ENCODE measurements at places on chromosomes 1 and 21. TPM values are rescaled to one million over a fixed set of nuclear protein-coding genes. Genes with fewer than 3 reads are reported as not detected.

DNA sequence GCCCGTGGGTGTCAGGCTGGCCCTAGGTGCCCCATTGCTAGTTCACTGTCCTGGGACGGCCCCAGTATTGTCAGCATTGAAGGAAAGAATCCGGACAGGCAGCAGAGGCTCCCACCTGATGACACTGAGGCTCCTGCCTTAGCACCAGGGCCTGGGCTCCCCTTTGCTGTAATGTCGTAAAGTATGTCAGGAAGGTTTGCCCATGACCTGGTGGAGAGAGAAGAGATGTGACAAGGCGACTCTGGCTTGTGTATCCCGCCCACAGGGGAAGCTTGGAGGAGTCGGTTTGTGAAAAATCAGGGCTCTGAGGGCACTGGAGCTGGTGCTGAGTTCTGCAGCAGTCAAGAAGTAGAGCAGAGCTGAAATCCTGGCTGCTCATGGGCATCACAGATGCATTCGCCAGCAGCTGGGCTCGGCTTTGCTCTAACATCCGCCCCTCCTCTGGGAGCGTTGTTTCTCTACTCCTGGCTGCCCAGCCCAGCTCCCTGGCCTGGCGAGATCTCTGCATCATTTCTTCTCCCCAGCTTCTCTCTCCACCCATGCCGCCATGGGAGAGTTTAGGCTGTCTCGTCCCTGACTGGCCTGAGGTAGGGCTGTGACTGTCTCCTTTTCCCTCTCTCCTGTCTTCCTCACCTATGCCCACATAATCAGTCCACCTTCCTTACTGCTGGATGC lies 74.1 kb downstream of the ADARB1 start:
- peak; percentile 70 for DNase-seq

GRCh38 chr1:100834777-100835660 lies 59.6 kb downstream of the EXTL2 start:
- DNase-seq = no peak

GRCh38 chr1:110734133-110734680 lies 59.5 kb upstream of the KCNA3 start:
- DNase-seq = no peak

- DNase-seq = no peak
Measured at GRCh38 chr1:219669556-219669955, 56.7 kb upstream of the ZC3H11B start.

GRCh38 chr1:200627575-200628222 lies 7.1 kb upstream of the KIF14 start:
- no peak for DNase-seq

DNA sequence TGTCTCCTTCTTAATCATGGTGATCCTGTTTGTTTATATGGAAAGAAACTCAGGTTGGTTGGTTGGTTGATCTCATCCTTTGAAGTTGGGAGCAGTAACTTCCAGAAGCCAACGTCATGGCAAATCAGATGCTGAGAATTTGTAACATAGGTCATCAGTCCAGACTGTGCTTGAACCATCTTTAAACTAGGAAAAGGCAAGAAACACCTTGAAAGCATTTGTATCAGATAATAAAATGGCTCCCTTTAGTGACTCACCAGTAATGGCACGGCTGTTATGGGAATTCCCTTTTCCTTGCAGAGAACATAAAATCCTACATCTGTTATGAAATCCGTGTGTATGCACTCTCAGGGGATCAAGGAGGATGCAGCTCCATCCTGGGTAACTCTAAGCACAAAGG lies 58.1 kb downstream of the SERBP1 start:
- DNase-seq = no peak

DNA sequence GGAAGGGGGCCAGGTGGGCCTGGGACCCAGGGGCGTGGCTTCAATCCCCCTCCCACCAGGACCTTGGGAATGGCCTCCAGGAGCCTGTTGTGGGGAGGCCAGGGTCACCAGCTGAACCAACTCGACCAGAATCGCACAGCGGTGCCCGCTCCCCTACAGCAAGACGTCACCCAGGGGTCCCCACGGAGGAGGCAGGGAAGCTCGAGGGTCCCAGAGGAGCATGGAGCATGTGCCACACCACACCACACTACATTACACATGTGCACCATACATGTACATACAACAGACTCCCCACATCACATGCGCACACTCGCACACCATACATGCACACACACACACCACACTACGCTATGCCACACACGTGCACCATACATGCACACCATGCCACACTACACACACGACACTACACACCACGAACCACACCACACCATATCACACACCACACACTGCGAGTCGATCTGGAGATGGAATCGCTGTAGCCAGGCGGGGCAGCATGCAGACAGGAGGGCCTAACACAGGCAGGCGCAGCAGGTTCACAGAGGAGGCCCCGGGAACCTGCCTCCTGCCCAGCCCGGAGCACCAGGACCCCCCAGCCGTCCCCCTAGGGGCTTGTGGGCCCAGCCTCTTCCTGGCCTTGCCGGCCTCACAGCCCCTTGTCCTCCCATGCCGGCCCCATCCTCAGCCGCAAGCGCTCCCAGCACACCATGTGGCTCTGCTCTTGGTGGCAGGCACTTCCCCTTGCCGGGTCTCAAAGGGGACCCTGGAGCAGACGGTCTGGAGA lies 596 bp downstream of the ITGB2 start:
- no peak for DNase-seq

- DNase-seq = no peak
Measured at GRCh38 chr1:199489594-199489993, 537.9 kb upstream of the NR5A2 start.

DNA sequence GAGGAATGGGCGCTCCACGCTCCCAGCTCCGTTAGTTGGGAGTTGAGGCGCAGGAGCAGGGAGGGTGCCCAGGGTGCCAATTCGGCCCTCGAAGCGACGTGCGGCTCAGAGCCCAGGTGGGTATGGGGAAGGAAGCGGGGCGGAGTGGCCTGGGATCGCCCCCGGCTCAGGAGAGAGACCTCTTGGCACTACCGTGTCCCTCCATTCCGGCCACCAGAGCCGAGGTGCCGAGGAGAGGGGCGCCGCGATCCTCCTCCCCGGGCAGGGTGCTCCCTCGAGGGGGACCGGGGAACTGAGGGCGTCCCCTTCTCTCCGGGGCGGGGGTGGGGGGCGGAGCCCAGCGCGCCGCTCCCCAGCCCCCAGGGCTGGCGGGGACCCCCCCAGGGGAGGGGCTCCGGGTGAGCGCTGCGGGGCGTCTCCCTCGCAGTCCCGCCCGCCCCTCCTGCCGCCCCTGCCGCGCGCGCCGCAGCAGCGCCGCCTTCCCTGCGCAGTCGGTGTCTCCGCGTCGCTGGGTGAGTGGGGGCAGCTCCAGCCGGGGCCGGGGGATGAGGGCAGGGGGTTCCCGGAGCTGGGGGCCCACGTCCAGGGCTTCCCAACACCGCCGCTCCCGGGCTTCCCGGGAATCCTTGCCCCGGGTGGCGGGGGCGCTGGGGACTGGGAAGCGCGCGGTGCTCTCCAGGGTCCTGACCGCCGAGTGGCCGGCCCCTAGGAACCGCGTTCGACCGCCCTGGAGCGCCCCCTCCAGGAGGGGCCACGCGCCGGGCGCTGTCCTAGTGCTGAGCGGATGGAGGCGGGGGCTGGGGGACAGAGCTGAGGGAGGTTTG lies at the start of gene HPCA:
Gene HPCA (plus strand): TSS at position 488 of the 824 bp plus-strand sequence. CDS start 2,408 bp downstream, outside the sequence.
- DNase-seq = peak; percentile 82

DNA sequence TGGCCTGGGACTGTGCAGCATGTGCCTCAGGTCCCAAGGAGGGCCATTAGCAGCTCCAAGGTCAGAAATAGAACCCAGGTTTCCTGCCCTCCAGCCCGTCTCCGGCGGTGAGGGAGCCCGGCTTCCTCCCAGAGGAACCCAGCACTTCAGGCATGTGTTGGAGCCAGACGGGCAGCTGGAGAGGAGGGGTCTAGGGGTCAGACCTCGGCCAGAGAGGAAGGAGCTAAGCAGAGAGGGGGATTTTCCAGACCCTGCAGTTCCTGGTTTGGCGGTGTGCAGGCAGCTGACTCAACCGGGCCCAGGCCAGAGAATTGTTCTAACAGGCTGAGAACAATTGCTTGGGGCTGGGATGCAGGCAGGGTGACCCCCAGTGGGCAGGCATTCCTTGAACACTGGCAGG lies 37.1 kb downstream of the HSPG2 start:
- DNase-seq = peak; percentile 43

GRCh38 chr1:229552732-229553131 lies 5.8 kb downstream of the ABCB10 start:
- DNase-seq = no peak

- peak; percentile 8 for DNase-seq
Measured at GRCh38 chr1:97138515-97139032, 417.0 kb downstream of the PTBP2 start.

GRCh38 chr21:37396855-37397254 lies 30.3 kb downstream of the DYRK1A start:
- no peak for DNase-seq

GRCh38 chr21:16624479-16625118 lies 888.2 kb upstream of the CXADR start:
- DNase-seq = no peak

- DNase-seq = peak; percentile 41
Measured at GRCh38 chr1:197868751-197869489, 33.5 kb upstream of the C1orf53 start.

GRCh38 chr21:39150316-39150715 lies 32.9 kb downstream of the PSMG1 start:
- DNase-seq = no peak

DNA sequence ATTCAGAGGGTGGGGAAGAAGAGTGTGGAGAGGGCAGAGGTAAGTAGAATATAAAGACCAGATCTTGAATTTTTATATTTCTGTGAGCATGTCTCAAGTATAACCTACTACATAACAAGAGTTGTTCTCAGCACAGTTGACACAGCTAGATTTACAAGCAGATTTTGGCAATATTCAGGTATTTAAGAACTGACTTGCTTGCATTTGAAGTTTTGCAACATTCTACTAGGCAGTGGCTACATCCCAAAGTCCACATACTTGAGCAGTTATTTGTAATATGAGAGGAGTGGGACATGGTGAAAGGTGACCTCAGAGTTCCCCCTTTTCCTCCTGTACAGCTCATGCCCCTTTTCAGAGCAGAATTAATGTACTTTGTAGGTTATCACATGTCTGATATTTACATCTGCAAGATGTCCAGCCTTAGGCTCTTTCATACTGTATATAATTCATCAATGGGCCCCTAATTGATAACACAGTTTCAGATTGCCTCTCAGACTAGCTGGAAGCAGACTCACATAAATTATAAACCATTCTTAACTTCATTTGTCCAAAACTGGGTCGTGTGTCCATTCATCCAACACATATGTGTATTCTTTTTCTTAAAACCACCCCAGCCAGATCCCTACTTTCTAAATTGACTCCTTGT lies 136.7 kb upstream of the RAVER2 start:
- DNase-seq = peak; percentile 13

DNA sequence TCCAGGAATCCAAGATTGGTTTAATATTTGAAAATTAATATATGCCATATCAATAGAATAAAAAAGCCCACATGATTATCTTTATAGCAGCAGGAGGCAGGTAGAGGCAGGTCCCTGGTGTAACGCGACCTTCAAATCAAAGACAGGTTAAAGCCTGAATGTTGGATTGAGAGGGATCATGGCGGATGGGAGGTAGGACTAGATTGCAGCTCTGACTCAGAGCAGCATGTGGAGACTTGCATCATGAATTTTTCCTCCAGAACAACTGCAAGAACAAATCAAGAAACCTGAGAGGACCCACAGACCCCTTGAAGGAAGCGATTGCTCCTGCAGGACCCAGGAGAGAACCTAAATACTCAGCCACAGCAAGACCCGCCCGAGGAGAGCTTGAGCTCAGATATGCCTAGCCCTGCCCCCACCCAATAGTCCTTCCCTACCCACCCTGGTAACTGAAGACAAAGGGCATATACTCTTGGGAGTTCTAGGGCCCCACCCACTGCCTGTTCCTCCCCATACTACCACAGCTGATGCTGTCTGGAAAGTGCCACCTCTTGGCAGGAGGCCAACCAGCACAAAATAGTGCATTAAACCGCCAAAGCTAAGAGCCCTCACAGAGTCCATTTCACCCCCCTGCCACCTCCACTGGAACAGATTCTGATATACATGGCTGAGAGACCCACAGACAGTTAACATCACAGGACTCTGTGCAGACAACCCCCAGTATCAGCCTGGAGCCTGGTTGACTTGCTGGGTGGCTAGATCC lies 19.5 kb downstream of the S100B start:
- DNase-seq = no peak

DNA sequence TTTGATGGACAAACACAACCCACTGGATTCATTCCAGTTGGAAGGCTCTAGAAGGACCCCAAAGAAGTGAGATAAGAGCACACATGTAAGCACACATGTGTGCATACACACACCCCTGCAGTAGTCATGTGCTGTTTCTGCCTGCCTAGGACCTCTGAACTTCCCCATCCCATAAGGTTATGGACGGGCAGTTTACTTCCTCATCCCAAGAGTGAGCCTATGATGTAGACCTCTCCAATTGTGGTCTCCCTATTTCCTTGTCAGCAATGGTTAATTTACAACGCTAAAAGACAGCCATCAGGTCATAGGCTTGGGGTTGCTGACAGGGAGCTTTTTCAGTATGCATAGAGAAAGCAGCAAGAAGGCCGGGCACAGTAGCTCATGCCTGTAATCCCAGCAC lies 15.4 kb upstream of the ADAR start:
- DNase-seq = no peak

- no peak for DNase-seq
Measured at GRCh38 chr1:61921435-61921834, 179.2 kb downstream of the PATJ start.

GRCh38 chr1:246267896-246268295 lies 239.2 kb downstream of the SMYD3 start:
- no peak for DNase-seq

DNA sequence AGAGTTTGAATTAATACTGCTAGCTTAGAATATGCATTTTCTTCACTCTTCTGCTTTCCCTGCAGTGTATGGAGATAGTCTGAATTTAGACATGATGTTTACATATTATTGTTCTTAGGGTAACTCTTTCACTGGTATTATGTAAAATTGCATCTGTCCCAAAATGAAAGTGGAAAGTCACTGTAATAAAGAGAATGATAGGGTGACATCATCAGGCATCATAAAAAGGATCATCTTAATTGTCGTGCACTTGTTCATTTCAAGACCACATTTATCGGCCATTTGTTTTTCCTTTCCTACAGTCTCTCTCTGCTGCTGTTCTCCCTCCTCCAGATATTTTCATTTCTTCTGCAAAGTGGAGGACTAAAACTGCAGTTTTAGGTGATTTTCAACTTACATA lies 61.9 kb upstream of the ZNF281 start:
- DNase-seq = no peak

GRCh38 chr21:42042651-42043050 lies 28.5 kb upstream of the UMODL1 start:
- no peak for DNase-seq

Gene LCE1C
- not detected for total RNA-seq

Gene FLG
- total RNA-seq = 5.9 TPM

Gene LGR6
- 4.7 TPM for total RNA-seq

Gene ELAVL4
- 0.41 TPM for total RNA-seq

Gene POU3F1
- total RNA-seq = 1.5 TPM

Gene FOXO6
- 16.2 TPM for total RNA-seq

Gene NTMT2
- total RNA-seq = not detected

Gene G0S2
- 19.1 TPM for total RNA-seq

Gene RAB13
- total RNA-seq = 27.0 TPM

Gene CYP4B1
- total RNA-seq = 0.72 TPM

Gene OR2L3
- total RNA-seq = 0.10 TPM

Gene ZNF683
- not detected for total RNA-seq

Gene GUCA2A
- total RNA-seq = not detected

Gene PLEKHN1
- total RNA-seq = 6.3 TPM

Gene CFHR5
- not detected for total RNA-seq

Gene PRR9
- not detected for total RNA-seq

All from tongue (tissue), 3 donors.